NT2/D1 (cell line): ENCODE measurements at places on chromosomes 6 and 20.

DNA sequence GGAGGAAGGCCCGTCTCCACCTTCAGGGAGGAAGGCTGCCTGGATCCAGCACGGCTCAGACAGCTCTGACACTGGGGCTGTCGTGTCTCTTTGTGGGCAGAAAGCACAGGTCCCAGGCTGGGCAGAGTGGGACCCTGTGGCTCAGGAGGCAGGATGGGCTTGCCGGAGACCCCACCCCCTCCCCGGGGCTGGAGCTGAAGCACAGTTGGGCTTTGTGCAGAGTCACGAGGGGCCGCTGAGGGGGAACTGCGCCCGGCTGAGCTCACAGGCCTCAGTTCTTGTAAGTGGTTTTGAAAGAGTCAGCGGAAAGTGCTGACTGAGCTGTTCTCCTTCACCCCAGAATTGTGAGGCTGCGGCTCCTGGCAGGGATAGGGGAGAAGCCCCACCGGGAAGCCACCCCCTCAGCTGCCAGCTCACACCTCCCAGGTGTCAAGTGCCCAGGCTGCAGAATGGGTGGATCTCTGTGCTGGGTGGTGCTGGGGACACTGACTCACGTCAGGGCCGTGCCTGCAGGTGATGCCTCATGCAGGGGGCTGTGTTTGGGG is 145.5 kb upstream of the RNF24 start:
- DNase-seq: no peak

GRCh38 chr6:15987569-15987968 is 141.3 kb upstream of the MYLIP start:
- DNase-seq: peak; percentile 30

GRCh38 chr6:30769088-30769852 is 24.9 kb upstream of the IER3 start:
- peak; percentile 77 for DNase-seq

DNA sequence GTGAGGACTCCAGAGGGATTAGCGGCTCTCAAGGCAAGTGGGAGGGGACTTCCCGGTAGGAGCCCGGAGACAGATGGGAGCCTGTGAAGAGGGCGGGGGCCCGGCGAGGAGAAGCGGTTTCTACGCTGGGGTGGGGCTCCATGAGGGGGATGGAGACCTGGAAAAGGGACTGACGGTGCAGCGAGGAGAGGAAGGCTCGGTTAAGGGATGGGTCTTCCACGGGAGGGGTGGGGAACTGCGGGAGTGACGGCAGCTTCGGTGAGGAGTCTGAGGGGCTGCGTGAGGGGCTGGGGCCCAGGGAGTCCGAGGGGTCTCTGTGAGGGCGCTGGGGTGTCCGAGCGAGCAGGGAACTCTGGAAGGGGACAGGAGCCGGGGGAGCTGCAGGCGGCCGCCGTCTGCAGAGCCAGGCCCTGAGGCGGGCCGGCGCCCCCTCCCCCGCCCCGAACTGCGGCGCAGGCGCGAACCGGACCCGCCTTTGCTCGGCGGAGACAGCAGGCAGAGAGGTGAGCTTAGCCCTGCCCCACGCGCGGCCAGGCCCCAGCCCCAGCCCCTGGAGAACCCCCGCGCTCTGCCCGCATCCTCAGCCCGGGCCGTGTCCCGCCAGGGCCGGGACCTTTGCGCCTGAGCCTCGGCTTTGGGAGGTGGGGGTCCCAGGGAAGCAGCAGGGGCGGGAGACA is at the start of gene NRSN2:
NRSN2 (plus strand) TSS at position 472 of the 677 bp plus-strand sequence. CDS start 2,533 bp downstream, outside the sequence.
- no peak for DNase-seq

GRCh38 chr6:36714511-36714910 is 16.9 kb downstream of the RAB44 start:
- no peak for DNase-seq

DNA sequence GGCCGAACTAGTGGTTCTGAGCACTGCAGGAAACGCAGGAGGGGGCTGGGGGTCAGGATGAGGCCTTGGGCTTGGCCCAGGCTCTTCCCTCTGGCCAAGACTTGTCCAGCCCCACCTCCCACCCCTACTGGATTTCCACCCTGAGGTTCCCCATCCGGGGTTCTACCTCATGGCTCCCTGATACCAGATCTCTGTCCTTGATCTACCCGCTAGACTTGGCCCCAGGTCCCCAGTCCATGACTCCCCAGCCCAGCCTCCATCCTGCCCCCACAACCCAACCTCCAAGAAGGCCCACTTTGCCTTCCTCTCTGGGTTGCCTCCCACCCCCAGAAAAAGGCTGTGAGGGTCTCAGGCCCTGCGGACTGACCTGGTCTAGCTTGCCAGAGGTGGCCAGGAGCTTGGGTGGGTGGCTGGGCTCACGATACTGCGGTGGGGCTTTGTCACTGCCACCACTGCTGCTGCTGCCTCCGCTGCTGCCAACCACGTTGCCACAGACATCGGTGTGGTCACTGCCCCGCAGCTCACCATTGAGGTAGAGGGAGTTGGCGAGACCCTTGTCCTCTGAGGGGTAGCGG is 6.8 kb upstream of the FASTKD5 start:
- DNase-seq: no peak
